ENCODE measurements at places on chromosomes 5 and 9. TPM values are rescaled to one million over a fixed set of nuclear protein-coding genes. Genes with fewer than 3 reads are reported as not detected.

DNA sequence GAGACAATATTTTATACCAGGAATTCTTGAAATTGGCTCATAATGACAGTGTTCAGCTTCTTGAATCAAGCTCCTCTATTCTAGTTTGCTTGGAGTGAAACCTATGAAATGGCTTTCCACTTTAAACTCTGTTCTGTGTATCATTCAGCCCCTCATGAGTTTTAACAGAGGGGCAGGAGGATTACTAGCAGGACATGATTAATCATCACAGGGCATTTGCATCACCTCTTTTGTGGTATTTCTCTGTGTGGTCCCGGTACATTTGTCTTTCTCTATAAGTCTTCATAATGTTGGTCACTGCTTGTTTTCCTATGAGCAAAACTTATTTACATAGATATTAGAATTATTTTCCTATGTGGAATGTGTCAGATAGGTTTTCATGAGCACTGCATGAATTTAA is 21.2 kb downstream of the CAST start:
- H3K4me3 ChIP-seq, result no peak overlapping the region
- H3K36me3 ChIP-seq, result no peaks in the 10 kb centered on the region
- DNase-seq, result no peak
- H3K27me3 ChIP-seq, result no peaks in the 10 kb centered on the region
- H3K27ac ChIP-seq, result no peak overlapping the region

GRCh38 chr5:39689919-39690318 is 265.1 kb upstream of the DAB2 start:
- no peaks in the 10 kb centered on the region for H3K36me3 ChIP-seq
- no peaks in the 10 kb centered on the region for H3K27me3 ChIP-seq
- H3K4me1 ChIP-seq, result no peaks in the 10 kb centered on the region

FCN2 gene
- not detected for total RNA-seq

DNA sequence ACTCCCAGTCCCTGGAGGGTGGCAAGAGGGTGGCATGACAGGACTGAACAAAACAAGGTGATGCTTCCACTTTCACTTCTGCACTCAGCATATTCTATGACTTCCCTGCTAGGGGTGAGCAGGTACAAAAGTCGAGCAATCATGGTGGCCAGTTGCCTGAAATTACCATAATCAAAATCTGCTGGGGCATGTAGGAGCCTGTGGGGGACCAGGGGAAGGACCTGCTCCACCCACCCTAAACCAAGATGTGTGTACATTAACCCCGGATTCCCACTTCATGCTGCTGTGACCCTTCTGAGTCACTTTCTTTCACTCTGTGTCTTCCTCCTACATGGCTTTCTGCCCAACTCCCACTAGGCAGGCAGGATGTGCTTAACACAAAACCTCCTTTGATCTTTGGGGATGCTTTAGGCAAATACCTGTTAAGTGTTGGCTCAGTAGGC is 73.3 kb upstream of the PHF24 start:
- H3K27me3 ChIP-seq, result no peaks in the 10 kb centered on the region
- no peaks in the 10 kb centered on the region for H3K36me3 ChIP-seq
- H3K4me1 ChIP-seq, result no peaks in the 10 kb centered on the region
- no peak for DNase-seq
- no peak overlapping the region for H3K4me3 ChIP-seq
- H3K27ac ChIP-seq, result no peak overlapping the region

GRCh38 chr5:180555168-180555921 is 36.0 kb downstream of the SCGB3A1 start:
- H3K27ac ChIP-seq, result no peak overlapping the region
- H3K4me3 ChIP-seq, result no peak overlapping the region
- peaks cover 6% of the 10 kb centered on the region for H3K36me3 ChIP-seq
- no peak for DNase-seq
- H3K27me3 ChIP-seq, result no peaks in the 10 kb centered on the region

DNA sequence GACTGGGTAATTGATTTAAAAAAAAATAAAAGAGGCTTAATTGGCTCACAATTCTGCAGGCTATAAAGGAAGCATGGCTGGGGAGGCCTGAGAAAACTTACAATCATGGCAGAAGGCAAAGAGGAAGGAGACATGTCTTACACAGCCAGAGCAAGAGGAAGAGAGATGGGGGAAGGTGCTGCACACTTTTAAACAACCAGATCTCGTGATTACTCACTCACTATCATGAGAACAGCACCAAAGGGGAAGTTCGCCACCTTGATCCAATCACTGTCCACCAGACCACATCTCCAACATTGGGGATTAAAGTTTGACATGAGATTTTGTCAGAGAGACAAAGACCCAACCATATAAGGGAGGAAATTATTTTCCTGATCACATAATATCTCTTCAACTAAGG is 138.8 kb upstream of the NR4A3 start:
- H3K27me3 ChIP-seq, result no peaks in the 10 kb centered on the region
- no peaks in the 10 kb centered on the region for H3K4me1 ChIP-seq
- DNase-seq, result no peak
- H3K36me3 ChIP-seq, result no peaks in the 10 kb centered on the region
- no peak overlapping the region for H3K27ac ChIP-seq

- no peak overlapping the region for H3K27ac ChIP-seq
- DNase-seq, result no peak
- no peaks in the 10 kb centered on the region for H3K4me1 ChIP-seq
- no peaks in the 10 kb centered on the region for H3K27me3 ChIP-seq
- H3K36me3 ChIP-seq, result no peaks in the 10 kb centered on the region
- H3K4me3 ChIP-seq, result no peak overlapping the region
These were observed 233.5 kb upstream of the ELL2 start for GRCh38 chr5:96195123-96195522.

GRCh38 chr5:31770998-31771397 is 132.1 kb downstream of the PDZD2 start:
- DNase-seq, result no peak
- H3K4me3 ChIP-seq, result no peak overlapping the region
- no peaks in the 10 kb centered on the region for H3K4me1 ChIP-seq
- H3K27me3 ChIP-seq, result no peaks in the 10 kb centered on the region
- H3K36me3 ChIP-seq, result no peaks in the 10 kb centered on the region

DNA sequence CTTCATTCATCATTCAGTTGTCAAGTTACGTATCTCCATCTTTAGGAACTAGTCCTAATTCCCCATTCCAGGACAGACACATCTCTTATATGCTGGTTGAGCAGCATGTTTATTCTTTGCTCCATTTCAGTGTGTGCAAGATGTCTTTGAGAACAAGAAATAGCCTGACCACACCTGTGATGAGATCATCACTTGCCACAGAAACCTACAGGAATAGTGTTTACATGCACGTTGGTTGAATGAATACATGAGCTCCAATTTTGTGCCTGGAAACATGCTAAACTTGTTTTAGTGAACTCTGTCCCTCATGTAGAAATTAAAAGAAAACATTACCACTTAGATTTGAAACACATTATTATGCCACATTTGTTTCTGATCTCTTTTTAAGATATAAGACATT is 489.1 kb downstream of the CDH18 start:
- no peak for DNase-seq
- H3K4me1 ChIP-seq, result no peaks in the 10 kb centered on the region

BNC2 gene
- total RNA-seq, result 14.9 TPM

DNA sequence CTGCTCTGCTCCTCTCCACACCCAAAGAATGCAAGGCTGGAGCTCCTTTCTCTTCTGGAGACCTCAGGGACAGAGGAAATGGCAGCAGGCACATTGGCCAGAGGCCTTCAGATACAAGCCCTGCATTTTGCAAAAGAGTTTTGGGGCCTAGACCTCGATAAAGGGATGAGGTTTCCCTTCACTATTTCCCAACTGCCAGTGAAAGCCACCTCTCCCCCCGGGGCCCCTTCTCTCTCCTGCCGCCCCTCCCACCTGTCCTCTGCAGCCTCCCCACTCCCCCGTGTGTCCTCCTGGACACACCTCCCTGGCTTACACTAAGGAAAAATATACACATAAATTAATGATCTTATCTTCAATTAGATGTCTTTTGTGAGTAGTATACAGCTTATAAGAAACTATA is 21.3 kb upstream of the LMNB1 start:
- H3K4me3 ChIP-seq, result no peak overlapping the region
- no peak for DNase-seq
- no peaks in the 10 kb centered on the region for H3K36me3 ChIP-seq
- H3K27ac ChIP-seq, result no peak overlapping the region

GRCh38 chr5:1763960-1764605 is 35.6 kb downstream of the MRPL36 start:
- H3K27me3 ChIP-seq, result no peaks in the 10 kb centered on the region
- H3K27ac ChIP-seq, result no peak overlapping the region
- no peak for DNase-seq
- no peaks in the 10 kb centered on the region for H3K36me3 ChIP-seq
- no peaks in the 10 kb centered on the region for H3K4me1 ChIP-seq

TAS2R1 gene
- not detected for total RNA-seq

GRCh38 chr9:101138509-101138908 is 110.0 kb downstream of the PLPPR1 start:
- no peaks in the 10 kb centered on the region for H3K4me1 ChIP-seq
- no peaks in the 10 kb centered on the region for H3K27me3 ChIP-seq
- H3K27ac ChIP-seq, result no peak overlapping the region
- no peak for DNase-seq
- H3K36me3 ChIP-seq, result no peaks in the 10 kb centered on the region
- no peak overlapping the region for H3K4me3 ChIP-seq
